Stimulated activated CD4-positive, alpha-beta T cell treated with anti-CD3 and anti-CD28 coated beads, Interleukin-4, amount 100 ng/mL, for 4 hours (primary cell): ENCODE measurements at places on chromosomes 7 and 10.

DNA sequence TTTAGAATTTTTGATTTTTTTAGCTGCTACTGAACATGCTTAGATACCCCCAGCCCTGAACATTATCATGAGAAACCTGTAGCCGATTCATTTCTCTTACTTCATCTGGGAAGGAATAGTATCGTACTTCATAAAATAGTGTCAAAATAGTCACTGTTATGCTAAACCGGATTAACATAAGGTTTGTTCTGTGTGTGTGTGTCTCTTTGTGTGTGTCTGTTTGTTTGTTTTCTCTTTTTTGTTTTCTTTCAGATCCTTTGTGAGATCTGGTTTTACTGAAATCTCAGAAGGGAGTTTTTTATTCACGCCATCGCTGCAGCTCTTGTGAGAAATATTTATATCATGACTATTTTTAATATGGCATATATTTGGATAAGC lies 761 bp downstream of the LGI1 start:
- no peak for DNase-seq

GRCh38 chr10:129101232-129101980 lies 365.6 kb upstream of the MGMT start:
- no peak for DNase-seq

GRCh38 chr10:112724404-112724991 lies 225.5 kb upstream of the TCF7L2 start:
- no peak for DNase-seq

GRCh38 chr7:5035276-5035675 lies 10.4 kb upstream of the RBAK start:
- DNase-seq, result no peak

- DNase-seq, result no peak
These were observed 18.5 kb downstream of the KIAA1549 start for GRCh38 chr7:138962561-138963270.

GRCh38 chr7:158861004-158861787 lies 4.8 kb downstream of the DYNC2I1 start:
- no peak for DNase-seq

- no peak for DNase-seq
These were observed 61.3 kb downstream of the GFRA1 start for GRCh38 chr10:116211682-116212081.
